Mesendoderm (in vitro differentiated cells): ENCODE measurements at places on chromosomes 7 and 10.
A peak's percentile ranks its signal among the peaks of the same experiment; 100 is the strongest.

- H3K36me3 ChIP-seq = no peaks in the 10 kb centered on the region
- H3K4me1 ChIP-seq = no peaks in the 10 kb centered on the region
- H3K27me3 ChIP-seq = no peaks in the 10 kb centered on the region
- no peak for DNase-seq
Measured at GRCh38 chr10:98023024-98023423, 7.4 kb downstream of the CRTAC1 start.

DNA sequence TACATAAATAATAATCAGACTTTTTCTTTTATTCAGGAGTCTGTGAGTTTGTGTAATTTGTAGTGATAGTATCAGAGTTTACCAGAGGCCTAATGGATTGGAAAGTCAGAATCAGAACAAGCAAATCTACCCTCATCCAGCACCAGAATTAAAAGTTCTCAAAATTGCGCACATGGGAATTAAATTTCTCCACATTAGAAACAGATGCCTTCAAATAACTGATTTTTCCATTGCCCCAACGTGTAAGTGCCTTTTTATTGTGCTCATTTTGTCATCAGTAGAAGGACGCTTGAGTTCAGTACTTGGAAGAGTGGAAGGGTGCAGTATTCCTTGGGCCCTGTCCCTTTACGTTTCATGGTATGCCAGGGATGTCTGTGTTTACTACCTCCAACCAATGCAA is 32.8 kb downstream of the BICC1 start:
- no peaks in the 10 kb centered on the region for H3K27me3 ChIP-seq
- DNase-seq = no peak
- no peaks in the 10 kb centered on the region for H3K4me1 ChIP-seq
- no peak overlapping the region for H3K27ac ChIP-seq
- H3K4me3 ChIP-seq = no peak overlapping the region

DNA sequence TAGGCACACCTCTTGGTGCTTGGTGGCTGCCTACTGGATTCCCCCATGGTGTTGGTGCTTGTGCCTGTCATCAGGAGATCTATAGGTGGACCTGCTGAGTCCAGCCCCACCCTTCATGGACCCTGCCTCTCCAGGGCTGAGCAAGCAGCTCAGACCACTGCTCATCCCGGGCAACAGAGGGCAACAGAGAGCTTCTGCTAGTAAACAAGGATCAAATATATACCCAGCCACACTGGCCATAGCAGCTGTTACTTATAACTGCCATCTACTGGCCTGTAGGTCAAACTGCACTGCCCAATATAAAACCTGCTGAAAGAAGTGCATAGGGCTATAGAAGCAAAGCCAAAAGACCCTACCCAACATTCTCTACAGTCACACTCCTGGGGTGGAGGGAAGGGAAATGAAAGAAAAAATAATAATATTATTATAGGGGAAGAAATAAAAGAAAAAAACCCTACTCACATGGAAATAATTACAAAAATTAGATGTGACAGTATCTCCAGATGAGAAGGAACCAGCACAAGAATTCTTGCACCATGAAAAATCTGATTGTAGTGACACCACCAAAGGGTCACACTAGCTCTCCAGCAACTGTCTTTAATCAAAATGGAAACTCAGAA is 54.9 kb upstream of the ZNF800 start:
- DNase-seq = peak; percentile 93
- no peaks in the 10 kb centered on the region for H3K36me3 ChIP-seq
- H3K4me1 ChIP-seq = no peaks in the 10 kb centered on the region
- H3K27ac ChIP-seq = no peak overlapping the region
- no peaks in the 10 kb centered on the region for H3K27me3 ChIP-seq
- H3K4me3 ChIP-seq = no peak overlapping the region

GRCh38 chr7:28678431-28678965 is 266.2 kb downstream of the CREB5 start:
- H3K27ac ChIP-seq = no peak overlapping the region
- peaks cover 3% of the 10 kb centered on the region for H3K4me1 ChIP-seq
- H3K27me3 ChIP-seq = no peaks in the 10 kb centered on the region
- no peak overlapping the region for H3K4me3 ChIP-seq
- no peaks in the 10 kb centered on the region for H3K36me3 ChIP-seq

GRCh38 chr7:142754681-142755575 is 5.7 kb downstream of the PRSS1 start:
- no peaks in the 10 kb centered on the region for H3K27me3 ChIP-seq
- H3K4me1 ChIP-seq = no peaks in the 10 kb centered on the region
- H3K27ac ChIP-seq = no peak overlapping the region
- DNase-seq = no peak
- no peak overlapping the region for H3K4me3 ChIP-seq
- no peaks in the 10 kb centered on the region for H3K36me3 ChIP-seq

DNA sequence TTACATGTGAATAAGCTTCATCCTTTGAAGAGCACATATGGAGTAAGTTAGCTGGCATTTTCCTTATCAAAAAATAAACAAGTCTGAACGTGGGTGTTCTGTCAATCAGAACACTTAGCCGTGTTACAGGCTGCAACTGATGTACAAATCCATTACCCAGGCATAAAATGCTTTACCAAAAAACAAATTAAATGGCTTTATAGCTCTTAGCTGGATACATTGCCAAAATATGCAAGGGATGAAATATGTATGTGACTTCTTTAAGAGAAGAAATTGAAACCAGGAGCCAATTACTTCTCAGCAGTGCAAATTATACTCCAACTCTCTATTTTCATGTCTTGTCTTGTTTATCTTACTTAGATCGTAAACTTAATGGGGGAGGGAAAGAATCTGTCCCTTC is 214.8 kb downstream of the DGKB start:
- H3K36me3 ChIP-seq = no peaks in the 10 kb centered on the region
- no peaks in the 10 kb centered on the region for H3K4me1 ChIP-seq
- H3K27ac ChIP-seq = no peak overlapping the region
- DNase-seq = no peak
